ENCODE measurements at places on chromosomes 1 and 21.

DNA sequence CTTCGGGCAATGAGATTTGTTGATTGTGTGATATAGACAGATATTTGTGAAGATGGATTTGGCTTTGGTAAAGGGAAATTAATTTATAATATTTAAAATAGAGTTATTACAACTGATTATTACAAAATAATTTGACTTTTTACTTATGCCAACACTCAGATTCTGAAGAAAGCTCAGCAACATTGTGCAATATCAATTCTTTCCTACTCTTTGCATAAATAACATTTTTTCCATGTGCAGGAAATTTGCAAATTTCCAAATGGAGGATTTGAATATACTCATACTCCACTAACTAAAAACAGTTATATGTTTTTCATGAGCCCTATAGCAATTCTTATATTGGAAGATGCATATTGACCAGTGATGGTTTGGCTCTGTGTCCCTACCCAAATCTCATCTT lies 676.4 kb upstream of the ADAMTS5 start:
- no peak for DNase-seq

DNA sequence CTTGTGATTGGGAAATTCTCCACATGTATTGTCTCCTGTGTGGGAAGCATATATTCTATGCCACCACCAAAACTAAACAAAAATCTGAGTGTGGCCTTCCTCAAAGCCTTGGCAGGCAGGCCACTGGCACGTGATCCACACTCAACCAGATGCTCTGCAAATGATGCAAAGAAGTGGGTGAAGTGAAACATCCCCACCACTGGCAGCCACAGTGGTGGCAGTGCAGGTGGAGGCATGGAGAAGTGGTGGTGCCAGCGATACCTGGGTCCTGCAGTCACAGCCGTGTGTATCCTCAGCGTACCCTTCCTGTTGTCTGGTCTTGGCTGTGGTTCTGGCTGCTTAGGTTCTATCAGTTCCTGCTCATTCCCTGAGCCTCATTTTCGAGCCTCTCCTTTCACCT lies 65.2 kb downstream of the PLPPR5 start:
- no peak for DNase-seq

DNA sequence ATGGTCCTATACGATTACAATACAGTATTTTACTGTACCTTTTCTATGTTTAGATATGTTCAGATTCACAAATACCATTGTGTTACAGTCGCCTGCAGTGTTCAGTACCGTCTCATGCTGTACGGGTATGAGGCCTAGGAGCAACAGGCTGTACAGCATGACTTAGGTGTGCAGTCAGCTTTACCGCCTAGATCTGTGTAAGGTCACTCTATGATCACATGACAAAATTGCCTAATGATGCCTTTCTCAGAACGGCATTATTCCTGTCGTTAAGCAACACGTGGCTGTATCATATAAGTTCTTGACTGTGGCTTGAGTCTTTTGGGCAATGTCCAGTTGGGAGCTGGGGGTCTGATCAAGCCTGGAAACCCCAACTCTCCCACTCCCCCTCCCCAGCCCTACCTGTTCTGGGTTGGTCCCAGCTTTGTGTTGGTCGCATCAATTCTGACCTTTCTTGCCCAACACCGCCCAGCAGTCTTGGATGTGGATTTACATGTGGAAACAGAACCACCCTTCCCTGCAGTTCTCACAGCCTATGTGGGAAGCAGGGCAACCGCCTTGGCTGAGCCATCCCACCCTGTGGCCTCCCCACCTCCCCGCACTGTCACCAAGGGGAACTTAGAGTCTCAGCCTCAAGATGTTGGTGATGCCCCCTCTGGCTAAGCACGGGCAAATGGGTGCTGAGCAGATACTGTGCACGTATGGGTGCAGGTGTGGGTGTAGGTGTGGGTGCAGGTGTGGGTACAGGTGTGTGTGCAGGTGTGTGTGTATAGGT lies 80.2 kb upstream of the ACTL8 start:
- no peak for DNase-seq

- DNase-seq = peak; percentile 44
These were observed 16.1 kb downstream of the USP1 start for GRCh38 chr1:62452951-62453350.

DNA sequence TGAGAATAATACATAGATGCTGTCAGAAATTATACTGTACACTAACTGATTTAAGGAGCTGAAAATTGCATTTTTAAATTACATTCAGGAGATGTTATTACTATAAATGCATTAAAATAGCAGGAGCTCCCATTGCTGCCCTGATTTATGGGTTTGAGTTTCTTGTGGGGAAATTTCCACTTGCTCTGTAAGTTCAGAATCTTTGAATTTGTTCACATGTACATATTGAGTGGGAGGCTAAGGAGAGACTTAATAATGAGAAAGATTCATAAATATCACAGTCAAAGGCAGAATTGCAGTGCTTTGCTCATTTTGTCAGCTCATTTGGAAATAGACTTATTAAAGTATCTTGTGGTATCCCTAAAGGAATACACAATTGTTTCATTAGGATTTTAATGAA lies 170.3 kb downstream of the OLFM3 start:
- DNase-seq = no peak

DNA sequence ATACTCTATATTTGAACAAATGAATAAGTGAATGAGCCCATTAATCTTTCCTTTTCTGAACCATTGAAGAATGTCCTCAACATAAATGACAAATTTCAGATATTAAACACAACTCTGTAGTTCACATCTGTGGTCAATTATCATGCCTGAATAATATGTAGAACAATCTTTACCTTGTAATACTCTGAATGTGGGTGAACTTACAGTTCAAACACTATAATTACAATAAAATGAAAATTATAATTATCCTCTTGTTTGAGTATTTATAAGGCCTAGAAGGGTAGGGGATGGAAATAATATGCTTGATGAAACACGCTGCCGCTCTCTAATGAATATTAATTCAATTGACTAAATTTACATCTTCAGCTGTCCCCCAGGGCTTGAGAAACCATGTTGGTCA lies 8.7 kb upstream of the SFPQ start:
- no peak for DNase-seq

DNA sequence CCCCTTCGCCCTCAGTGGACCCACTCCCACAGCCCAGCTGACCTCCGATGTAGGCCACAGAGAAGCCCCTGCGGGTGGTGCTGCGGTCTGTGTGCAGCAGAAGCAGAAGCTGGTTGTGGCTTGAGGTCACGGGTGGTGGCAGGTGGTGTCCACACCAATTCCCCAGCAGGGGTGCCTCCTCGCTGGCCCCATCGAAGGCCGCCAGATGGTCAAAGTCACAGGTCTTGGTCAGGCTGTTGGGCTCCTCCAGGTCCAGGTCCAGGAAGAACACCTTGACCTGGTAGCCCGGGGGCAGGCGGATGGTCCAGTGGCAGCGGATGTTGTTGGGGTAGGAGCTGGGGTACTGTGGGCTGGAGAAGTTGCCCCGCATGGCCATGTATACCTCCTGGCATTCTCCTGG lies 13.1 kb downstream of the CDCP2 start:
- DNase-seq = no peak

DNA sequence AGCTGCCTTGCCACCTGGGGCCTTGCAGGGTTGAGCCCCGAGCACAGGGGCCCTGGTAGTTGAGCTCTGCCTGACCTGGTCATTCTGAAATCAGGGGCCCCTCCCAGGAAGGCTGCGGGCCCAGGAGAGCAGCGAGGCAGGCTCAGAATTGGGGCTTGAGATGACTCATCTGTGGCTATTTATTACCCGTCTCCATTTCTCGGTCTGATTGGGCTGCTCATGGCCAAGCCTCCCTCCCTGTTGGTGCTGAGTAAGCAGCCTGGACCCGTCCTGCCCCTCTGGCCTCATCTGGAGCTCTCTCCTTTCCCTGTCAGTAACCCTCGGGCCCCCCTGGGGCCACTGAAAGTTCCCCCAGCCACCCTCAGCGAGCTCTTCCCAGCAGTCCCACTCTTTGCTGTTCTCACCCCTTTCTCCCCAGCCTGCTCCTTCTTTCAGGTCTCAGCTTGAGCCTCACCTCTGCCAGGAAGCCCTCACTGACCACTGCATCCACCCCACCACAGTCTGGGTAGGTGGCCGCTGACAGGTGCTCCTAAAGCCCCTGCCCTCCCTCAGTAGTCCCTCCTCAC lies 11.0 kb upstream of the TNFRSF8 start:
- DNase-seq = peak; percentile 79

DNA sequence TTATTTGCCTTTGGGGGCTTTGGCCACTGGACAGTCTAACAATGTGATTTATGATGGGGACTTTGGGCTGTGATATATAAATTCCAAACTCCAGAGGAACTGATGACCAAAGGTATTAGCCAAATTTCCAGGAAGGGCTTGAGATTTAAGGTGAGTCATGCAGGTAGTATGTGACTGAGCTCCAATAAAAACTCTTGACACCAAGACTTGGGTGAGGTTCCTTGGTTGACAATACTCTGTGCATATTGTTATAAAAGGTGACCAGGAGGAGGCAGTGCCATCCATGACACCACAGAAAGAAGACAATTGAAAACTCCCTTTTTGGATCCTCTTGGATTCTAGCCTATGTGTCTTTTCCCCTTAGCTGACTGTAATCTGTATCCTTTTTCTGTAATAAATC lies 392.7 kb upstream of the LRRC7 start:
- peak; percentile 2 for DNase-seq

DNA sequence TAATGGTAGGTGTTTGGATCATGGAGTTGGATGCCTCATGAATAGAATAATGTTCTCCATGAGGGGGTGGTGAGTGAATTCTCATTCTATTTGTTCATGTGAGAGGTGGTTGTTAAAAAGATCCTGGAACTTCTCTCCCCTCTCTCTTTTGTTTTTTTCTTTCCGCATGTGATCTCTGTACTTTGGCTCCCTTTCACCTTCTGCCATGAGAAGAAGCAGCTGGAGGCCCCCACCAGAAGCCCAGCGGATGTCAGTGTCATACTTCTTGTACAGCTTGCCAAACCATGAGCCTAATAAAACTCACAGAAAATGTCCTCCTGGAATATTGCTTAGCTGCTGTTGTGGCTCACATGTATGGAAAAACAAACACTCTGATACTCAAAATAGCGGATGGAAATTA lies 1212.3 kb upstream of the NCAM2 start:
- no peak for DNase-seq

GRCh38 chr1:27058966-27059669 lies 46.5 kb upstream of the TENT5B start:
- DNase-seq = no peak

- no peak for DNase-seq
These were observed 301.2 kb downstream of the DUSP10 start for GRCh38 chr1:221440658-221441057.

DNA sequence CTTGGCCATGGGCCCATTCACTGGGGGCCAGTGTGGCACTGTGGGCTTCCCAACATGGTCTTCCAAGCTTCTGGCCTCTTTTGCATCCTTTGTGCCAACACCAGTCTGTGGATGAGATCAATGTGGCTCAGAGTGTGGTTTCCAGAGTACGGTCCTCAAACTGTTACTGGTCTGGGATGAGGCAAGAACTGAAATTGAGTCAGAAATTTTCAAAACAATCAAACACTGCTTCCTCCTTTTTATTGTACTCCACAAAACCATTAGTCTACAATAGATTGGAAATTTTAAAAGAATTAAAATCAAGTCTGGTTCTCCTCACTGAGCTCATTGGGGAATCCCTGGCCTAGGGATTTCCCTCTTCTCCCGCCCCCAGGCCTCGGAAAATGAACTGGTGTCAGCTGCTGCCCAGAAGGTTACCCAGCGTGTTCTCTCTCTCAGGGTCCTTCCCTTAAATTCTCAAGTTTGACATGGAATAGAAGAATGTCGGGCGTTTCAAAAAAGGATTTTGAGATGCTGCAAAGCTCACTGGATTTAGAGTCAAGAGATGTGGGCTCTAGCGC lies 222.0 kb downstream of the SDCCAG8 start:
- no peak for DNase-seq

GRCh38 chr21:45283611-45284455 lies 3.9 kb downstream of the POFUT2 start:
- DNase-seq = no peak

DNA sequence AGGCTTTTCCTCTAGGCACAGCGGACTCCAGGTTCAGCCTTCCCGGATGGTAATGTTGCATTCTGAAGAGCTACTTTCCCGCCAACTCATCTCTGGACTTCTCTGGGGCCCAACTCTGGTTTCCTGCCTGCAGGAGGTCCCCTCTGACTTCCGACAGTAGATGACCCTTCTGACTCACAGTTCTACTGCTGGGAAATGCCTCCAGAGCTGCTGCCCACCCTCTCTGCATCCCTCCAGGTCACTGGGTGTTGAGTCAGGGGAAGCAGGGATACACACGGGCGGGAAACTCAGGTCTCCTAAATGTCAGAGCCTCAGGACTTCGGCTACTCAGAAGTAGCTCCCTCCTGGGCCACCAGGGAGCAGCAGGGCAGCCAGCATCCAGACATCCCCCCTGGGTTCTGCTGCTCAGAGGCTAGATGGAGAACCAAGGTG lies 2.1 kb upstream of the KIF21B start:
- no peak for DNase-seq

GRCh38 chr1:59124166-59124565 lies 172.7 kb upstream of the FGGY start:
- no peak for DNase-seq

- DNase-seq = peak; percentile 75
These were observed 8.9 kb upstream of the DYRK1A start for GRCh38 chr21:37357691-37358090.

GRCh38 chr1:29563092-29563491 lies 326.8 kb downstream of the PTPRU start:
- DNase-seq = no peak

DNA sequence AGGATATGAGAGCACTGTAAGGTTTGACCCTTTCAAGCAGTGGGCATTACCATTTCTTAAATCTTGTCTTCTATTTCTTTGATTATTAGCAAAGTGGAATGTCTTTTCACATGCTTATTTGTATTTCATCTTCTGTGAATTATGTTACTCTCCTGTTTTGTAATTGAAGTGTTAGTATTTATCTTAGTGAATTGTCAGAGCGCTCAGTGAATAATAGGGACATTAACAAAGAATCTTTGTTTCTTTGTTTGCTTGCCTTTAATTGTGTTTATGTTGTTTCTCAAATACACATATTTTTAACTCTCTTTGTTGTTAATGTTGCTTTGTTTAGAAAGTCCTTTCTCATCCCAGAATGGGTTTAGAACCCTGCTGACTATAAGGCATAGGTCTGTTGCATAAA lies 259.3 kb downstream of the RRAGC start:
- no peak for DNase-seq

- no peak for DNase-seq
These were observed 244.6 kb upstream of the MAP1LC3C start for GRCh38 chr1:242243472-242243871.

DNA sequence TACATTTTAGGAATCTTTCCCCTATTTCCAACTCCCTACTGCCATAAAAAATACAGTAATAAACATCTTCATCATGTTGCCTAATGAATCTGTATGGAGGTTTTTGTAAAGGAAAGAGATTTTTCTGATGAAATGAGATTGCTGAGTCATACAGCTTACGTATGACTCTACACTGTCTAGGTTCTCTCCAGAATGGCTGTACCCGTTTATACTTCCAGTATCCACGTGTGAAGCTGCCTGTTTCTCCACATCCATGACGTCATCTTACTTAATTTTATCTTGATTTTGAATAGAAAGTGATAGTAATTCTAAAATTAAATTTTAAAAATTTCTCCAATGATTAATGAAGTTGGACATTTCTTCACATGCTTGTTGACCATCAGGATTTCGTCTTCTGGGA lies 103.7 kb downstream of the COQ8A start:
- DNase-seq = peak; percentile 35

- no peak for DNase-seq
These were observed 74.7 kb upstream of the CLDN14 start for GRCh38 chr21:36554411-36555157.
